ENCODE measurements at places on chromosomes 12 and 14.

- no peak for DNase-seq
Observed at GRCh38 chr14:69013943-69014782, 35.1 kb upstream of the ACTN1 start.

DNA sequence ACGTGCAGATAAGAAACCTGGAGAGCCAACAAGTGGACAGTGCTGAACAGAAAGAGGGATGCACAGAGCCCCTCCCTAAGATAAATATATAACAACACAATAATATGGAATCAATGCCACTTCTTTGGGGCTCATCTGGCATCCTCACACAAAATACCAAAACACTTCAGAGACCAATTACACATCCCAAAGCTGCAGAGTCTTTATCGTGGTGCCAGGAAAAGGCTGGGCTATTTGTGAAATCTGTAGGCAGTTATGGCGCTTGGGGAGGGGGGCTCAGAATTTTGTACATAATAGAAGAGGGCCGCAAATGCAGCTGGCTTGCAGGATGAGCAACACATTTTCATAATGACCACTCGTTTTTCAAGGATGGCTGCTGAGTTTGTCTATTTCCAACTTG lies 160.4 kb upstream of the NOS1 start:
- DNase-seq, result no peak

- peak; percentile 93 for DNase-seq
Observed at GRCh38 chr12:53054112-53054878, 4.4 kb downstream of the TNS2 start.

DNA sequence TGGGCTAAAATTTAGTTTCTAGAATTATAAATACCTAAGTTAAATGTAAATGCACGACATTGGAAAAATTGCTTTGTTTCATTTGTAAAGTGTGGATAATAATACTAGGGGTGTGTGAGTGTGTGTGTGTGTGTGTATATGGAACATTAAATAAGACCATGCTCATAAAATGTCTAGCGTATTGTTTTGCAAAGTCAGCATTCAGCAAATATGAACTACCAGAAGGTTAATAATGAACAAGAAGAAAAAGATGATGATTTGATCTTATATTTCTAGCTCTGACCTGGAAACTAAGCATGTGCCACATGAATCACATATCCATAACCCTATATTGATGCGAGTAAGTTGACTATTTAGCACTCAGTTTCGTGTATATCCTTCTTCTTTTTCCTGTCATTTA lies 44.9 kb upstream of the MDGA2 start:
- no peak for DNase-seq

DNA sequence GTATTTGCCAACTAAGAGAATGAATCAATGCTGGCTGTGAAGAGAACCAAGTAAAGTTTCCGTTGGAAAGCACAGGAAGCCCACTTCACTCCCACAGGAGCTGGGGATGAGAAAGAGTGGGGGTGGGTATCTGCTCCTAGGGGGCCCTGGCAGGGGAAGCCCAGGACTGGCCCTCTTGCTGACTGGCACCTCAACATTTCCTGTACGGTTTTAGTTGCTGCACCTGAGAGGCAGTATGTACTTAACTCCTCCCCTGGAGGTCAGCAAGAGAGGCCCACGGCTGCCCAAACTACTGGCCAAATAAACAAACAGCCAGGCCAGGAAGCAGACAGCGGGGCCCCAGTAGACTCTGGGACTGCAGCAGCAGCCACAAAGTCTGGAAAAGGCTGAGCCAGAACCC lies 33.8 kb upstream of the VWF start:
- no peak for DNase-seq

GRCh38 chr12:110253176-110253575 lies 27.9 kb upstream of the ATP2A2 start:
- DNase-seq, result no peak

DNA sequence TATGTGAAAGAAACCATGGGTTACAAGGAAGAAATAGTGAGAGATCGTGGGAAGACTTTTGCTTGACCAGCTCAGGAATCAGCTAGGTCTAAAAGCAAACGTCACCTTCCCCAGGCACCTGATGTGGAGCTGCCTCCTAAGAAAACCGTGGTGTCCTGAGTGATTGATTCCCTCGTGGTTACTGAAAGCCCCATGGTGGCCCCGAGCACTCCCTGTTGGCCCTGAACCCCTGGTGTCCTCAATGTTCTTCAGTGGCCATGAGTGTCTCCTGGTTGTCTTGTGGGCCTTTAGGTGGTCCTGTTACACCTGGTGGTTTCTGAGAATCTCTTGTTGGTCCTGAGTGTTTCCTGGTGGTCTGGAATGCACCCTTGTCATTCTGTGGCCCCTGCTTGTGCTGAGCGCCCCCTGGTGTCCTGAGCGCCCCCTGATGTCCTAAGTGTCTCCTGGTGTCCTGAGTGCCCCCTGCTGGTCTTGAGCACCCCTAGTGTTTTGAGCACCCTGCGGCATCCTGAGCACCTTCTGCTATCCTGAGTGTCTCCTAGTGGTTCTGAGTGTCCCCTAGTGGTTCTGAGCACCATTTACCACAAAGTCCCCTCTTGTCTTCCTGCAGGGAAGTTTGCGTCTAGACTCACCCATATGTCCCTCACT lies 518.7 kb downstream of the TMEM121 start:
- no peak for DNase-seq

GRCh38 chr12:19988948-19989347 lies 379.4 kb upstream of the PDE3A start:
- no peak for DNase-seq

- DNase-seq, result no peak
Observed at GRCh38 chr14:22003461-22003860, 329.8 kb upstream of the OR4E1 start.

- DNase-seq, result no peak
Observed at GRCh38 chr14:33958605-33959226, 7.8 kb upstream of the EGLN3 start.

DNA sequence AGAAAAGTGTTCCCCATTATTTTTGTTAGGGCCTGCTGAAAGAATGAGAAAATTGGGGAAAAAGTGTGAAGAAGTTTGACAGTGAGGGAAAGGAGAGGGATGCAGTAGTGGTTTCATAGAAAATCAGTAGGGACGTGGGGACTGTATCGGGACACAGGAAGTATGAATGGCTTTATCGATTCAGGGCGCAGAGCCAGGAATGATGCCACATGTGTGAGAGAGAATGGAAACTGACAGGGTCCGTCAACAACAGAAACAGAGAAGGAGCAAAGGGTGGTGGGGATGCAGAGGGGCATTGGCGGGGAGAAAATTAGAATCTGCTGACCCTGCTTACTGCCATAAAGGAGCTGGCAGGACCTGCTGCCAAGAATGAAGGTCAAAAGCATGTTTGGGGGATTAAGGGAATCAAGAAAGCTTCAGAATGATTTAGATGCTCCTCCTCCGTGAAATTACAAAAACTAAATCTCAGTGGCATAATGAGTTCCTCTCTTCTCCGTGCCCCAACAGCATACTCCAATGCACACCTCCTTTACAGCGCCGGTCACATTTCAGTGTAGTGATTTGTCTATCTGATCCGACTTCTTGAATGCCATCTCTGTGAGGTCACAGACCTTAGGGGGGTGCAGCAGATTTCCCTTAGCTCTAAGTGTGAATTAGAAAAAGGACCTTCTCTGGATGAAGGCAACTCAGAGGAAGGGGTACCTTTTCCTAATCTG lies 92.6 kb downstream of the EMP1 start:
- no peak for DNase-seq

- no peak for DNase-seq
Observed at GRCh38 chr14:42353315-42353714, 746.6 kb downstream of the LRFN5 start.

DNA sequence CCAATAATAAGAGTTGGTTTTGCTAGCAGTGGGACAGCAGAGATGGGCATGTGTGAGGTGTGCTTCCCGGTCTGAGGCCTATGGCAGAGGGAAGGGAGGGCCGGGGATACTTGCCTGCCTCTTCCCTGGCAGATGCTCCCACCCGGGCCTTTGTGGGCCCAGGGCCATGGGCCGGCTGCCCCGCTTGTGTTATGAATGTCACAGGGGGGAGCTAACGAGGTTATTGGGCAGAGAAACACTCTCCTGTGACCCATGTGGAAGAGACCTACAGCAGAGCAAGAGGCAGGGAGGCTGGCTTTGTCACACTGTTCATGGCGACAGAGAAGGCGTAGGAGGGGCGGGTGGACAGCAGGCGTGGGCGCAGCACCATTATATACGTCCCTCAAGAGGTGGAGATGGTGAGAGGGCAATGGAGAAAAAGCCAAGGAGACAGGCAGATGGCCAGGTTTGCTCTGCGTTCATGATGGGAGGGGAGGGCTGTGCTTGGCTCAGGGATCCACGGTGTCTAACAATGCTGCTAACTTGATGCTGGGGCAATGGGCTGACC lies 13.3 kb downstream of the CCND2 start:
- DNase-seq, result no peak

DNA sequence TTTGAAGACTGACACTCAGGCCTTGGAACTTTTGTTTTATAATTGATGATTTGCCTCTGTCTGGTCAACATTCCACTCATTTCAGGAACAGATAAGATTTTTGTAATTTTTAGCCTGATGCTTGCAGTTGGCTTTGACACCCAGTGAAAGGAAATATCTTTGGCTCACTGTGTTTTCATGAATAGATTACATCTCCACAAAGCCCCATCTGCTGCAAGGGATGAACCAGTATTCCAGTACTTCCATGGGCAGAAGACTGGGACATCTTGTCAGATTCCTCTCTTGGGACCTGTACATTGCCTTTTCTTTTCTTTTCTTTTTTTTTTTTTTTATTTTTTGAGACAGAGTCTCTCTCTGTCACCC lies 28.4 kb downstream of the GSG1 start:
- no peak for DNase-seq

- DNase-seq, result no peak
Observed at GRCh38 chr14:74425525-74426201, 347 bp downstream of the SYNDIG1L start.

GRCh38 chr14:70789961-70790360 lies 19.4 kb downstream of the MAP3K9 start:
- no peak for DNase-seq

- no peak for DNase-seq
Observed at GRCh38 chr12:131038961-131039950, 85.5 kb downstream of the ADGRD1 start.

DNA sequence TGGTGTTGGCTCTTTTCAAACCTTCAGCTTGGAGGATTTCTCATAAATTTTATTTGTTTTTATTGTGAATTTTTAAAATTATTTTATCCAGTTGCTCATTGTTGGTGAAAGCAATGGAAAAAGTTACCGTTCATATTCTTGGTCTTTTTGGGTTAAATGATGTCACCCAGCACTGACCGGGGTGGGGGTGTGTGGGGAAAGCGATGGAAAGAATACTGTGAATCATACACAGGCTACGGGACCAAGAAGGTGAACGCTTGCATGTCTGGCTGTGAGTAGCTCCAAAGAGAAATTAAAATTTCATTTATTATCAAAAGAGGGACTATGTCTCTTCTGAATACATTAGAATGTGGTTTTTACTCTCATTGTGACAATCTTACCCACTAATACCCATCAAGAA lies 430.1 kb downstream of the AEBP2 start:
- no peak for DNase-seq

- DNase-seq, result no peak
Observed at GRCh38 chr14:104178279-104178678, 39.9 kb downstream of the KIF26A start.

GRCh38 chr12:12333407-12334366 lies 16.4 kb downstream of the MANSC1 start:
- no peak for DNase-seq

DNA sequence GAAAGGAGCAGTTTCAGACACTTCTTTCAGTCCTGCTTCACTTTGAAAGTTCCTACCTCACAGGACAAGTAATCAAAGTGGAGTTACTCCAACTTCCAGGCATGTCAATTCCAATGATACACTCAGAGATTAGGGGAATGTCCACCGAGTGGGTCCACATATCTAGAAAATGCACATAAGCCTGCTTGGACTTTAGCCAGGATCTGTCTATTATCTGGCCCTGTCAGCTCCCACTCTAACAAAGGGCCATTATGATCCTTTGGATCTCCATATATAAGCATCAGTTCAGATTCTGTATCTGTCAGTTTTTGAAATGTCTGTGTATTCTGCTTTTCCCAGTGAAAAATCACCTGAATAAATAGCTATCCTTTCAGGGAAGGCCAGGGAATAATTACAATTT lies 112.9 kb upstream of the ATXN7L3B start:
- peak; percentile 47 for DNase-seq

GRCh38 chr12:32650508-32650907 lies 28.6 kb upstream of the DNM1L start:
- no peak for DNase-seq

GRCh38 chr12:5391653-5392052 lies 40.3 kb upstream of the NTF3 start:
- DNase-seq, result no peak

DNA sequence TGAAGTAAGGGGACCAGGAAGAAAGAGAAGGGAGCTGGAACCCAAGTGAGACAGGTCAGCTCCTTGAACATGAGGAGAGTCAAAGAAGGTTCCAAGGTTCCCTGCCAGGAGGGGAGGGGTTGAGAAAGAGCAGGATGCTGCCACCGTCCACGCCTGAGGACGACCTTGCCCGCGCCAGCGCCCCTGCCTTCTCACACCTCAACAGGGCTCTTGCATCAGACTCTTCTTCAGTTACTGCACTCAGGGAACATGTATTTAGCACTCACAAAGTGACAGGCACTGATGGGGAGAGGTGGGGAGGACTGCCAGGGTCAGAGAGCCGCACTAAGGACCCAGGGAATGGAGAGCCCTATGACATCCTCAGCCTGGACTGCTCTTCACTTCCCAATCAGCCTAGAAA lies 102.1 kb upstream of the NUDT4 start:
- no peak for DNase-seq

DNA sequence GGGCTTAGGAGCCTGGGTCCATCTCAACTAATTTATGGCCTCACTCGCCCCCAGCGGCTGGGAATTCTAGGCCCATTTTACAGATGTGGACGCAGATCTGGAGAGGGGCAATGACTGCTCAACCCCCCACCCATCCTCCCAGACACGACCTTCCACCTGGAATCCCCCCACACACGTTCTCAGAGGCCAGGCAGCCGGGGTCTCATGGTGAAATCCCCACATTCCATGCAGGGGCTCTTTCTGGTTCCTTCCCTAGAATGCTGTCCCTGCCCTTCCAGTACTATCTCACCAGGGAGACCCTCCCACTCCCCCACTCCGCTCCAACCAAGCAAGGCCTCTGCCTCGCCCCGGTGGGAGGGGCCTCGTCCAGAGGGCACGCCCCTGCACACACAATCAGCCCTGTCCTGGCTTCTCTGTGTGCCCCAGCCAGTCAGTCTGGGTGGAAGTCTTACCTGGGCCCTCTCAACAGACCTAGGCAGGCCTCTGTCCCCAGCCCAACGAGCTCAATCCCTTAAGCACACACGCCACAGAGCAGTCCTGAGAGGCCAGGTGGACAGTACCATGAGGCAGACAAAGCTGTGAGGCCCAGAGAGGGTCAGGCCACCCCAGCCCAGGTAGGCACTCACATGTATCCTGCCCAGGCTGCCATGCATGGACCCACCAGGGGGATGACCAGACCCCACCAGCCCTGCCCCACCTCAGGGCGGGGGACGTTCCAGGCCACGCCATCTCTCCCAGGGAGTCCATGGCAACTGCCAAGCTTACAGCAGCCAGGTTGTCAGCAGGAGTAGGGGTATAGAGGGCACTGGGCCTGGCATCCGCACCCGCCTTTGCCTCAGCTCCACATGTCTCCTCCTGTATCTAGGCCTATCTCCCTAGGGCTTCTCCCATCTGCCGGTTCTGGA lies 1.3 kb upstream of the ANKRD9 start:
- DNase-seq, result no peak
